ENCODE measurements at places on chromosomes 6 and 20. TPM values are rescaled to one million over a fixed set of nuclear protein-coding genes. Genes with fewer than 3 reads are reported as not detected.
A peak's percentile ranks its signal among the peaks of the same experiment; 100 is the strongest.

The TREM2 gene
- not detected for total RNA-seq

The RFX6 gene
- total RNA-seq, result not detected

The TMEM170B gene
- total RNA-seq, result 19.7 TPM

The CTCFL gene
- 0.34 TPM for total RNA-seq

DNA sequence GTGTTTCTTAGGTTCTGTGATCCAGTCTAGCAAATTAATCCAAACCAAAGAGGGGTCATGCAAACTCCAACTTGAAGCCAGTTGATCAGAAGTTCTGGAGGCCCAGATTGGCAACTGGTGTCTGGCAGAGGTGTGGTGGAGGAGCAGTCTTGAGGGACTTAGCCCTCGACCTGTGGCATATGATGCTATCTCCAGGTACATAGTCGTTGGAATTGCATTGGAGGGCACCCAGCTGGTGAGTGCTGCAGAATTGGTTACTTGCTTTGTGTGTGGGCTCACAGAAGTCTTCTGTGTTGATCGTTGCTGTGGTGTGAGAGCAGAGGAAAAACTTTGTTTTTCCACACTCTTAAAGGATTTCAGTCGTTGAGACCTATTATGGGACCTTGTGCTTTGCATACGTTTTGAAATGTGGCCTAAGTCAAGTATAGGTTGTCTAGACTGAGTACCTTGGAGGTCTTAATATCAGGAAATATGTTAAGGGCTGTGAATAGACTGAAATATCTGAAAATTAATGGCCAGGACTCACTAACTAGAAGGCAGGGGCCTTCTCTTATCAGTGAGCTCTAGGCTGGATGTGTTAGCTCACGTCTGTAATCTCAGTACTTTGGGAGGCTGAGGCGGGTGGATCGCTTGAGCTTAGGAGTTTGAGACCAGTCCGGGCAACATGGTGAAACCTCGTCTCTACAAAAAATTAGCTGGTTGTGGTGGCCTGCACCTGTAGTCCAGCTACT, 7.8 kb downstream of the PANK2 start:
- DNase-seq, result no peak

- no peak for DNase-seq
These were observed 37.5 kb downstream of the SNAI1 start for GRCh38 chr20:50020288-50020687.

DNA sequence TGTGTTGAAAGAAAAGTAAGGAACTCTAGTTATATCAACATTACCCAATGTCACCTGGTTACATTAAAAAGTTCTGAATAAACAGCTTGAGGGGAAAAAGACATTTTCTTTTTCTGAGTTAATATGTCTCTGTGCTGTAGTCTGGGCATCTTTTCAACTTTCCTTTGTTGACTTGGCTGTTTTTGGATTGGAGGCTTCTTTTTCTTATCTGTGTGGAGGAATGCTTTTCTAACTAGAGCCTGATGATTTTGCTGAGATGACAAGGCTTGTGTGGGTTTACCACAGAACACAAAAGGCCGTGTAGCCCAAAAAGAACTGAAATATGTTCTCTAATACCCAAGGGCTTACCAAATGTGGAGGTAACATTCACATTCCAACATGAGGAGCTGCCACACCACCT, 161.8 kb downstream of the KCNQ5 start:
- DNase-seq, result no peak

- no peak for DNase-seq
These were observed 445.2 kb upstream of the ID4 start for GRCh38 chr6:19391926-19392325.

DNA sequence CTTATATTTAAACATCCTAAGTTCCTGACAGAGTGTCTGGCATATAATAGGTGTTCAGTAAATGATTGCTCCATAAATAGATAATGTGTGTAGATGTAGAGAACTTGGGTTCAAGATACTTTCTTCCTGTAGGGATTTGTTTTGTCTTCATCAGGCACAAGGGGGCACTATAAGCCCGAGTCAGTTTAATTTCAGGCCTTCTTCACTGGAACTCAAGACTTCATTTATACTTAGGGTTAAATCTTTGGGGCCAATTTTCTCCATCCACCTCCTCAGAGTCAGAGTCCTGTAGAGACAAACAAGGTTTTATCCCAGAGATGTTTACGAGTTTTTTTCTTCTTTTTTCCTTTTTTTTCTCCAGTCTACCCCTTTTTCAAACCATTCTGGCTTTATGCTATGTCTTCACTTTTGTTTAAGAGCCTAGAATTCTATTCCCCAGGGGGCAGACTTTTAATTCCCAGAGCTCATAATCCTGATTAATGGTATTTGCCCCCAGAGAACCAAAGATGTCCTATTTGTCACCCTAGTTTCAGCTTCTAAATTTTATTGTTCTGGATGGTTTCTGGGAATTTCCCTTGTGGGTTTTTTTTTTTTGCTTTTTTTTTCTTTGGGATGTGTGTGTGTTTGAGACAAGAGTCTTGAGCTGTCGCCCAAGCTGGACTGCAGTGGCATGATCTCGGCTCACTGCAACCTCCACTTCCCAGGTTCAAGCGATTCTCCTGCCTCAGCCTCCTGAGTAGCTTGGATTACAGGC, 88.4 kb downstream of the HFE start:
- peak; percentile 67 for DNase-seq

Data from neural progenitor cell (in vitro differentiated cells).